Fibroblast of skin of scalp (primary cell): ENCODE measurements at places on chromosomes 2 and 18.

DNA sequence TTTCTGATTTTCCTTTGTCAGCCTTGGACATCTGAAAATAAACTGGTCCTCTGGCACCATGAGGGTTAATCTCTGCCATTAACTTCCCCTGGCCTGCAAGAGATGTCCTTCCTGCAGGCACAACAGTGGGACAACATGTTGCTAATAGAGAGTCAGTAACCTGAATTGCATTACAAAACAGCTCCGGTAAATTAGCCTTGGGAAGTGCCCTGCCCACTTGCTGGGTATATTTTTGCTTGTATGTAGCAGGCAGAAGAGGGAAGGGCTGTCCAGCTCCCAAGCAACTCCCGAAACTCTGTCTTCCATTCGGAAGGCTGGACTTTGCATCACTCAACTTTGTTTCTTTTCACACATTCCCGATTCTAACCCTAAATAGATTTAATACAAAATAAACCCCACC lies 104.4 kb upstream of the ATP8B1 start:
- DNase-seq: no peak

DNA sequence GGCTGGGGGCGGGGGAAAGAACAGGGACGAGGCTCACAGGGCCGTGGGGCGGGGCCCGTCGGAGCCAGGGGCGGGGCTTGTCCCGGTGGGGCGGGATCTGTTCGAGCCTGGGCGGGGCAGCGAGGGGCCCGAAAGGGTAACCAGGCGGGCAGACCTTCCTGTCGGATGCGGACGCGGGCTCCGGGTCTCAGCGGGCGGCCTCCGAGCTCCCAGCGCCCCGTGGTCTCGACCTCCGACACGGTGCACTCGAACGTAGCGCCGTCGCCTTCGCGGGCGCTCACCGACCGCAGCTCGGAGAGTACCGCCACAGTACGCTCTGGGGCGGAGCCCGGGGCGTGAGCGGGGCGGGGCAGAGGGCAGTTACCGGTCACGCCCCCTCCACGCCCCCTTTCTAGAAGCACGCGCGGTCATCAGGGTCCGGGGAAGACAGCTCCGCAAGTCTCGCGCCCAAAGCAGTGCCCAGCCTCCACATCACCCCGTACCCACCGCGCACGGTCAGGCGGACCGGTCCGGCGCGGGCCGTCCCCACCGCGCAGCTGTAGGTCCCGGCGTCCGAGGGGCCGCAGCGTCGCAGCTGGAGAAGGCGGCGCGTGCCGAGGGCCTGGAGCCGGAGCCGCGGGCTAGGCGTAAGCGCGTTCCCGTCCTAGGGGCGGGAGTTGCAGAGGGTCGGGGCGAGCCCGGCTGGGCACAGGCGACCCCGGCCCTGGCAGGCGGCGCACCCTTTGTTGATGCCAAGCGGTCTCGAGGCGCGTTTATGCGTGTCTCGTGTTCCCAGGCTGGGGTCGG lies 8.7 kb downstream of the TMEM198 start:
- peak; percentile 78 for DNase-seq

DNA sequence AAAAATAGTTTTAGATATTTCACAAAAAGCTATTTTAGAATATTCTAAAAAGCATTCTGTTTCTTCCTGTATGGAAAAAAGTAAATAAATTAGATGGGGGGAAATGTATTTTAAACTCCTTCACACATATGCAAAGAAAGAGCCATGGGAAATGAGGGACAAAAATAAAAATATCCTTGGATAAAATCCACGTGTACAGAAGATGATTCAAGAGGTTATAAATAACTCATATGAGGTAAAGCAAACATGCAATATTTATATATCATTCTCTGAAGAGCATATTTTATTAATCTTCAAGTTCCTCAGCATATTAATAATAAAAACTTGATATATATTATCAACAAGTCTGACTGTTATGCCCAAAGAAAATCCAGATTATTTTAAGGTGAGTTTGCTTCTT lies 8.8 kb upstream of the GFPT1 start:
- no peak for DNase-seq

GRCh38 chr2:218816561-218817011 lies 15.0 kb downstream of the PRKAG3 start:
- DNase-seq: no peak

GRCh38 chr2:219038600-219038999 lies 2.7 kb downstream of the CFAP65 start:
- DNase-seq: no peak

GRCh38 chr2:120716641-120717585 lies 18.8 kb upstream of the GLI2 start:
- no peak for DNase-seq

GRCh38 chr2:146048141-146048540 lies 1528.2 kb upstream of the ZEB2 start:
- DNase-seq: no peak

GRCh38 chr2:71620116-71620515 lies 166.8 kb downstream of the DYSF start:
- DNase-seq: no peak

DNA sequence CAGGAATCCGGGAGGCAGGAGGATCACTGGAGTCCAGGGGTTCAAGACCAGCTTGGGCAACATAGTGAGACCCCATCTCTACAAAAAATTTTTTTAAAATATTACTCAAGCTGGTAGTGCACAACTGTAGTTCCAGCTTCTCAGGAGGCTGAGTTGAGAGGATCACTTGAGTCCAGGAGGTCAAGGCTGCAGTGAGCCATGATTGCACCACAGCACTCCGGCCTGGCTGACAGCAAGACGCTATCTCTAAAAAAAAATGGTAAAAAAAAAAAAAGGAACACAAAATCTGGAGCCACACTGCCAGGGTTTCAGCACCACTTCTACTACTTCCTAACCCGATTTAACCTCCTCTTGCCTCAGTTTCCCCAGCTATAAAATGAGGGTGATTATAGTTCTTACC lies 57.0 kb downstream of the STEAP3 start:
- DNase-seq: no peak

GRCh38 chr2:234355021-234355720 lies 141.7 kb downstream of the ARL4C start:
- DNase-seq: no peak

- DNase-seq: no peak
Observed at GRCh38 chr2:169139993-169140767, 70.8 kb downstream of the DHRS9 start.

GRCh38 chr2:21254170-21254965 lies 130.6 kb downstream of the TDRD15 start:
- no peak for DNase-seq

- DNase-seq: peak; percentile 88
Observed at GRCh38 chr18:61992285-61992684, 99.5 kb upstream of the RNF152 start.

- DNase-seq: peak; percentile 88
Observed at GRCh38 chr2:41932241-41933045, 115.4 kb upstream of the PKDCC start.

DNA sequence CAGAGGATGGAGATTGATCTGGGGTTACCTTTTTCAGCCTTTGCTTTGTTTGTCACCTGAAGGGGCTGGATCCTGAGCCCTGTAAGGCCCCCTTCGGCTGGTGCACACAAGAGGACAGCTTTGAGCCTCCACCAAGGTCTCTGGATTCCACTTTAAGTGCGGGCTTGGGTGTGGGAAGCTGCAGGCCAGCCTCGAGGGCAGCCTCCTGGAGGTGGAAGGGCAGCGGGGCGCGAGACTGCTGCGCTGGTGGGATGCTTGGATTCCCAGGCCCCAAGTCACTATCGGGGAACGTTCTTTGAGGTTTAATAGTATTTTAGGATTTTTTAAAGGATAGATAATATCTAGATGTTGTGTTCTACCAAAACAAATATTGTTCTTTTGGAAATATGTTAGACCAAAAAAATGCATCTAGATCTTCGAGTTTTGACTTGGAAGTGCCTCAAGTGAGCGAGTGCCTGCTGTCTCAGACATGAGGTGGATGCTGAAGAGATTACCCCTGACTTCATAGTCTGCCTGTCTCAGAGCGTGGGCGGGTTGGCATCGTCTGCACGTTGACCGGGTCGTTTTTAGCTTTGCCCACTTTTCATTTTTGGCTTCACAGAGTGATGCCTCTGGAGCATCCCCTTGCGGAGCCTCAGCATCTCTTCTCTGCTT lies 113.8 kb downstream of the AGAP1 start:
- DNase-seq: peak; percentile 74

- DNase-seq: no peak
Observed at GRCh38 chr2:192186806-192187205, 7.9 kb downstream of the TMEFF2 start.

DNA sequence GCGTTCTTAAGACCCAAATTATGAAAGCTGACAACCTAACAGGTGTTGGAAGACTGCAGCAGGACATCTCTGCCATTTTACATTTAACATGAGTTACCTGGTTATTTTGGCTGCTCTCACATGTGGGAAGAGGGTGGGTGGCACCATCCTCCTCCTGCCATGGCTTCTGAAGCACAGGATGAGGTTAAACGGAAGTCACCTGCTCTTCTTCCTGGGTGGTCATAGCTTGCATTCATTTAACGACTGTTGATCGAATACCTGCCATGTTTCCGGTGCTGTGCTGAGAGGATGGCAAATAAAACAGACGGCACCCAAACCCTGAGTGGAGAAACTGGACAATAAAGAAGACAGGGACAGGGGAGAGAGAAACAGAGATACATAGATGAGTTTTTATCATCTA lies 118.0 kb downstream of the RHBDD1 start:
- no peak for DNase-seq

DNA sequence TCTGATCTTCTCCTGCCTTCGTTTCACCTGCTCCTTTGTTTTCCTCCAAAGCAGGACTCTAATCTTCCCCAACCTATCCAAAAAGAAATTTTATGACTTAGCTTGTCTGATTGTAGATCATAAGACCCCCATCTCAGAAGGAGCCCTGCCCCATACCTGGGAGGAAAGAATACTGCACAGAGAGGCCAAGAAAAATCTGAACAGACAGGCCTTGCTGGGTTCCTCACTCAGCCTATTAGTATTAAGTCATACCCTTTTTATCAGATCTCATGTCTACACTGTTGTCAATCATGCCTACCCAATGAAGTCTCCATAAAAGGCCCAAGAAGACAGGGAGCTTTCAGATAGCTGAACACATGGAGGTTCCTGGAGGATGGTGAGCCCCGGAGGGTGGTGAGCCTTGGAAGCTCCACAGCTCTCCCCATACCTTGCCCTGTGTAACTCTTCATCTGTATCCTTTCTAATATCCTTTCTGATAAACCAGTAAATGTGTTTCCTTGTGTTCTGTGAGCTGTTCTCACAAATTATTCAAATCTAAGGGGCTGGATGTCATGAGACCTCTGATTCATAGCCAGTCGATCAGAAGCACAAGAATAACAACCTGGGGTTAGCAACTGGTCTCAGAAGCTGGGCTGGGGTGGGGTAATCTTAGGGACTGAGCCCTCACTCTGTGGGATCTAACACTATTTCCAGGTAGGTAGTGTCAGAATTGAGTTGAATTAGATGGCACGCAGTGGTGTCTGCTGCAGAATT lies 108.8 kb downstream of the SPOPL start:
- DNase-seq: no peak

- no peak for DNase-seq
Observed at GRCh38 chr2:78928502-78928901, 97.0 kb upstream of the REG3G start.

GRCh38 chr2:204545861-204546735 lies 823 bp downstream of the PARD3B start:
- DNase-seq: no peak

DNA sequence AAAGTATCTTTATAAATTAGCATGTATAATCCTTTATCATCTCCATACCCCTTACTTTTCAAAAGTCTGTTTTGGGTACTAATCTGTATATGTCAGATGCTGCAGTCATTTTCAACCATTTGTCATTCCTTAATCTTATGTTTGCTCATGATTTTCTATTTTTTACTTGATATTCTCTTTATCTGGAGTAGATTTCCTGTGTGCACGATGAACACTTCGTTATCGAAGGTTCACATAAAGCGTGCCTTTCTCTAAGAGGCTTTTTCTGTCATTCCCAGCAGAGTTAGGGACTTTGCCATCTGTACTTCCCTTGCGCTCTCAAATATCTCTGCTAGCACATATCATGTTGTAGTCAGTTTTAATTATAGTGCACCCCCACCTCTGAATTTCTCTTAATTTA lies 123.2 kb downstream of the BIRC6 start:
- DNase-seq: no peak

- peak; percentile 22 for DNase-seq
Observed at GRCh38 chr2:100799686-100800085, 20.3 kb upstream of the NPAS2 start.

GRCh38 chr18:78900938-78901909 lies 78.4 kb upstream of the SALL3 start:
- DNase-seq: no peak

- no peak for DNase-seq
Observed at GRCh38 chr2:19787134-19787533, 114.6 kb downstream of the TTC32 start.

GRCh38 chr2:235979037-235979436 lies 189.1 kb downstream of the GBX2 start:
- no peak for DNase-seq

DNA sequence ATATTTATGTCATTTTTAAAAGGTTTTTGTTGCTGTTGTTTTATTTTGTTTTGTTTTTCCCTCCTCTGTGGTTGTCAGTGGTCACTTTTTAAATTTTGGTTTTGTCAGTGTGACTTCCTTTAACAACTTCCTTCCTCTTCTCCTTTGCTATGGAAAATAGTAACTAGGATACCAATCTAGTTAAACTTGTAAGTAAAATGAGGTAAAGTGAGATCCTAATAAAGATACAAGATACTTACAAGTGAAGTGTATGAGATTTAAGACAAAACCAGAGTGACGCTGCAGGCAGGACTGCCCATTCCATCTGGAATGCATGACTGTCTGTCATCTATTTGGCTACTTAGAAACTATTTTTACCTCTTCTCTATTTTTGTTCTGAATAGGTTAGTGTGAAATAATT lies 30.6 kb upstream of the CREB1 start:
- DNase-seq: no peak

DNA sequence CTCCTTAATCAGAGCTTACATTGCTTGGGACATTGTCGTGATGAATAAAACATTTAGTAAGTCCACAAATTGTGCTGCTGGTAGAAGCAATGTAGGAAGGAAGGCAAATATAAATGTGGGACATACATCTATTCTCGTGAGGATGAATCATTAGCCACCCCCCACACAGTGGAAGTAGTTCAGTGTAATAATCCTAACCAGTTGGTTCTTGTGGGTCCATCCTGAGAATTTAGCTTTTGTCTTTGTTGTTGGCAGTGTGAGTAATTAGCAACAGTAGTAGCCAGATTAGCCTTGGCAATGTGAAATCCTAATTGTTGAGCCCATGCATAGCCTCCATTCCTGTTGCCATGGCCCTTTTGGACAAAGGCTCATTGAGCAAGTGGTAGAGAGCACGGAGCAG lies 532.1 kb downstream of the FBXO15 start:
- DNase-seq: no peak

- DNase-seq: no peak
Observed at GRCh38 chr2:21131861-21132260, 8.1 kb downstream of the TDRD15 start.

DNA sequence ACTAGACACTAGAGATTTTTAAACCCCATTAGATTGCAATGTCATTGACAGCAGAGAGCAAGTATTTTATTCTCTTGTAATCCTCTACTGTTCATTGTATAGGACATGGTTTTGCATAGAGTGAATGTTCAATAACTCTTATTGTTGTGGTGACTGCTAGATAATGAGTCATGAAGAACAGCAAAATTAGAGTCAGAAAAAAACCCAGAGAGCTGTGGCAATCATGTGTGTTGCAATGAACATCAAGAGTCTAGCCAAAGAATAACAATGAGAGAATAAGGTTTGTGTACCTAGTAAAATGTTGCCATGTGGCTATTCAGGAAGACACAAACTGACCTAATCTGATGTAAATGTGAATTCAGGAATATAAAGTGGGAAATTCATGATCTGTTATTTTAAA lies 684.0 kb downstream of the DSC3 start:
- peak; percentile 2 for DNase-seq

- no peak for DNase-seq
Observed at GRCh38 chr2:205932861-205933260, 153.1 kb downstream of the INO80D start.
